ENCODE measurements at places on chromosomes 6 and 20. TPM values are rescaled to one million over a fixed set of nuclear protein-coding genes. Genes with fewer than 3 reads are reported as not detected.

Gene EDEM2
- 42.6 TPM for polyA plus RNA-seq

Gene HLA-DRB1
- 360 TPM for polyA plus RNA-seq

Gene TINAG
- polyA plus RNA-seq, result not detected

Gene SHLD1
- 6.4 TPM for polyA plus RNA-seq

Gene THEMIS
- 0.37 TPM for polyA plus RNA-seq

Gene SRMS
- not detected for polyA plus RNA-seq

DNA sequence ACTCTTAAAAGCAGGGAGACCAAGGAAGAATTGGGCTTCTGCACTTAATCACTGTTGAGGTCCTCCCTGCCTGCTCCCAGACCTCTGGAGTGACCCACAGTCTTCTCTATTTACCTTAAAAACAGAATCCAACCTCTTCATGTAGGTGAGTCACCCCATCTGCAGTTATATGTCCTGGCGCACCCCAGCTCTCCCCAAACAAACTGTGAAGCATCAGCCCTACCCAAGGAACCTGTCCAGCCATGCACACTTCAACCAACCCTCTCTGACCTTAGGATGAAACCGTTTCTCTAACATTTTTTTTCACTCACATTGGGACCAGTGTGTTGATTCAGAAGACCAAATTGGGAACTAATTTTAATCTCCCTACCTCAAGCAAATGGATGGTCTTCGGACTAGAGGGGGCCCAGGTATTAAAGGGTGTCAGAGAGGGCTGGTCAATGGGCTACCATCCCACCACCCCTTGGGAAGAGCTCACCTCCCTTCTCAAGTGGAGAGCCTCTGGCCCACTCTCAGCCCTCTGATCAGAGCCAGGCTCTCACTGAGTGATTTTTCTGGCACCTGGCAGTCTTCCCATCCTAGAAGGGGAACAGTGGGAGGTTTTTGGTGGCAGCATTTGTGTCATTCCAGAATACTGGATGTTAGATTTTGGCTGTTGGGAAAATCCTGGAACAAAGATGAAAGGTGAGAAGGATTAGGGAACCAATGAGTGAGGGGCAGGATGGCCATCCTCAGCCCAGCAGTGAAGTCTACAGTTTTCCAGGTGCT lies 203.6 kb downstream of the LRFN2 start:
- no peaks in the 10 kb centered on the region for H3K27me3 ChIP-seq
- no peak overlapping the region for H3K27ac ChIP-seq
- no peak overlapping the region for H3K4me3 ChIP-seq
- no peak for DNase-seq
- H3K4me1 ChIP-seq, result no peaks in the 10 kb centered on the region
- H3K36me3 ChIP-seq, result no peaks in the 10 kb centered on the region

- no peak overlapping the region for H3K27ac ChIP-seq
- H3K36me3 ChIP-seq, result peaks cover 10% of the 10 kb centered on the region
- H3K4me1 ChIP-seq, result peaks cover 16% of the 10 kb centered on the region
- no peaks in the 10 kb centered on the region for H3K27me3 ChIP-seq
Observed at GRCh38 chr6:157139054-157139708, 184.1 kb downstream of the TMEM242 start.

DNA sequence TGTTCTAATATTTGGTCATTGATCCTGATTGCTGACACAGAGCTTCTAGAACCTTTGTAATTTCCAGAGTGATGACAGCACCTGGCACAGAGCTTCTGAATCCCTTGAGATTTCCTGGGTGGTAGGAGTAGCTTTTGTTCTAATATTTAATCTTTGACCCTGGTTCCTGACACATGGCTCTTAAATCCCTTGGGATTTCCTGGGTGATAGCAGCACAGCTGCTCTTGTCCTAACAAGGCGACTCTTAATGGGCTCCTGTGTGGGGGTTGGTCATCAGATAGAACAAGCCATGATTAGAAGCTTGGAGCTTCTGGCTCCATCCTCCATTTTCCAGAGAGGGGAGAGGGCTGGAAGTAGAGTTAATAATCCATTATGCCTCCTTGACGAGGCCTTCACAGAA lies 18.4 kb downstream of the GMPR start:
- H3K4me3 ChIP-seq, result no peak overlapping the region
- DNase-seq, result no peak
- no peaks in the 10 kb centered on the region for H3K27me3 ChIP-seq
- no peak overlapping the region for H3K27ac ChIP-seq

DNA sequence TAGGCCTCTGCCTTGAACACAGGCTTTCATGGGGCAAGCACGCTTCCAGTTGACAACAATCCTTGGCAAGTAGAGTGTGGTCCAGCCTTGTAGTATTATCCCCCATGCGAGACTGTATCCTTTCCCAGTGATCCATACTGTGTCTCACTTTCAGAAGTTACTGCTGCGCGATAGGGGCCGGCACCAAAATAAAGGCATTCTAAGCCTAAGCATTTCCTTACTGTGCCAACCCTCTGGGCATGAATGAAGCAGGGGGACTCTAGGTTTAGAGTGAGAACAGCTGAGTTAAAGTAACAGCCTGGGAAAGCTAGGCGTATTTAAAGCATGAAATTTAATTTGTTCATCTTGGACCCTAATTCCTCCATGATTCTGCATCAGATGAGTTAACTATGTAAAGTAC lies 39.4 kb downstream of the CD164 start:
- H3K27ac ChIP-seq, result no peak overlapping the region
- H3K4me1 ChIP-seq, result no peaks in the 10 kb centered on the region
- DNase-seq, result no peak

DNA sequence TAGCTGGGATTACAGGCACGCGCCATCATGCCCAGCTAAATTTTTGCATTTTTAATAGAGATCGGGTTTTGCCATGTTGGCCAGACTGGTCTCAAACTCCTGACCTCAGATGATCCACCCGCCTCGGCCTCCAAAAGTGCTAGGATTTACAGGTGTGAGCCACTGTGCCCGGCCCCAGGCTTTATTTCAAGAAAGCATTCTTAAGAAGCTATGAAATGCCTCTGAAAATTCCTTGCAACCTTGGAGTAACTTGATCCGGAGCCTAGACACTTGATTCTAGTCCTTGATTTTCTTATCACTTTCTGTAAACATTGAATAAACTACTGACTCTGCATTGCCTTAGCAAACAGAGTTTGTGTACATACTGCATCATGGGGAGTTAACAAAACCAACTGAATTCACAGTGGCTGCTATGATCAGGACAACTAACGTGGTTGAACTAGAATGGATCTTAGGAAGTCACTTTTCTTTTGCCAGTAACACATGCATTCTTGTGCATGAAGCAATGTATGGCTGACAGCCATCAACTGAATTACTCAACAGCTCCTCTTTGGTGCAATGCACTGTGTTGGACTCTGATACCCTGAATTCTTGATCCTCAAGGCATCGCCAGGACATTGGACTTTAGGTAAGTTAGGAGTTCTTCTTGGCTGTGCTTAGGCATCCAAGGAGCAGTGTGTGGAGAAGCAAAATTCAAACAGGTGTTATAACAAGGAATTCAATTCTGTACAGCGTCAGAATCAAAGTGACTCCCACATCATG lies 102.8 kb upstream of the TMEM170B start:
- H3K4me1 ChIP-seq, result peaks cover 3% of the 10 kb centered on the region
- H3K4me3 ChIP-seq, result no peak overlapping the region
- no peaks in the 10 kb centered on the region for H3K36me3 ChIP-seq
- H3K27ac ChIP-seq, result peak overlapping the region; percentile 76
- peak; percentile 90 for DNase-seq

DNA sequence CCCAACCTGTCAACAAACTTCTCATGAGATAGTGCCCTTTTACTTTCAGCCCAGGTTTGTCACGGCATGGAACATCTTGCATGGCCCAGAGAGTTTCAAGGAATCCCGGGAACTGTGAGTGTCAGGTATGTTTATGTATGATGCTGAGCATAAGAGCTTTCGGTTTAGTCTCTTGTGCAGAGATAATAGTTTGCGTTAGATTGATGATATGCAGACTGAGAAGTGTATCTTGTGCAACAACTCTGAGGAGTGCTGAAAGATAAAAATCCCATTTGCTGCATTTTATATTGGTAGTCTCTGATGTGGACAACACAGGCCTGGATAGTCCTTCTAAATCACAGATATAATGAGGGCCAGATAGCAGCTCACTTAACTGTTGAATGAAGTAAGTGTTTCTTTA lies 99.0 kb downstream of the TBX18 start:
- no peak overlapping the region for H3K4me3 ChIP-seq
- H3K27ac ChIP-seq, result no peak overlapping the region
- no peaks in the 10 kb centered on the region for H3K4me1 ChIP-seq
- H3K27me3 ChIP-seq, result no peaks in the 10 kb centered on the region
- no peaks in the 10 kb centered on the region for H3K36me3 ChIP-seq

- H3K4me3 ChIP-seq, result no peak overlapping the region
- no peaks in the 10 kb centered on the region for H3K36me3 ChIP-seq
- DNase-seq, result peak; percentile 81
- H3K4me1 ChIP-seq, result peaks cover 10% of the 10 kb centered on the region
- no peak overlapping the region for H3K27ac ChIP-seq
- H3K27me3 ChIP-seq, result peaks cover 5% of the 10 kb centered on the region
Observed at GRCh38 chr6:133551847-133552341, 310.7 kb downstream of the EYA4 start.

DNA sequence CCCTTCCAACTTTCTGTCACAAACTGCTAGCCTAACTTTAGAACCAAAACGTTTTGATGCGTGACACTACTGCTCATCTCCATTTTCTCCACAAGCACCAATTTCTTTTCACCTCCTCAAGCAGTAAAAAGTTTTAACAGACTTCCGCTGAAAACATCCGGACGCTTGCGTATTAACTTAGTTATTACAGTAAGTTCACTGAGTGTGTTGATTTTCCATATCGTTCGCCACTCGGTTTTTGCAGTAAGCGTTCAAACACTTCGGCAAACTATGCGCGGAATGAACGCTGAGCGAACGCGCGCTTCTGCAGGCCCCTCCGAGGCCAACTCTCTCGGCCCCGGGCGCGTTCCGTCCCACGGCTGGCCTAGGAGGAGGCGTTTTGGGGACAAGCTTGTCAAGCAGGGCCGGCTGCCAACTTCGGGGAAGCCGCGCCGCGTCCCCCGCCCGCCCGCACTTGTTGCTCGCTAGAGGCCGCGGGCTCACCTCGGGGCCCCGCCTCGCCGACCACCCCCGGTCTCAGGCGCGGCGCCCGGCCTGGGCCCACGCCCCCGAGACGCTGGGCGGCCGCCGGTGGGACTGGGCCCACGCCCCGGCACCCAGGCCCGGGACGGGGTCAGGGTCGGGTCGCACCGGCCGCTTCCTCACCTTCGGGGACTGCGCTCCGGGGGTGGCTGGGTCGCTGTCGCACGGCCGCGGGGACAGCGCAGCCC lies 945 bp downstream of the PHF10 start:
- no peaks in the 10 kb centered on the region for H3K27me3 ChIP-seq
- peak overlapping the region; percentile 100 for H3K27ac ChIP-seq
- H3K4me3 ChIP-seq, result peak overlapping the region; percentile 86
- peak; percentile 86 for DNase-seq

DNA sequence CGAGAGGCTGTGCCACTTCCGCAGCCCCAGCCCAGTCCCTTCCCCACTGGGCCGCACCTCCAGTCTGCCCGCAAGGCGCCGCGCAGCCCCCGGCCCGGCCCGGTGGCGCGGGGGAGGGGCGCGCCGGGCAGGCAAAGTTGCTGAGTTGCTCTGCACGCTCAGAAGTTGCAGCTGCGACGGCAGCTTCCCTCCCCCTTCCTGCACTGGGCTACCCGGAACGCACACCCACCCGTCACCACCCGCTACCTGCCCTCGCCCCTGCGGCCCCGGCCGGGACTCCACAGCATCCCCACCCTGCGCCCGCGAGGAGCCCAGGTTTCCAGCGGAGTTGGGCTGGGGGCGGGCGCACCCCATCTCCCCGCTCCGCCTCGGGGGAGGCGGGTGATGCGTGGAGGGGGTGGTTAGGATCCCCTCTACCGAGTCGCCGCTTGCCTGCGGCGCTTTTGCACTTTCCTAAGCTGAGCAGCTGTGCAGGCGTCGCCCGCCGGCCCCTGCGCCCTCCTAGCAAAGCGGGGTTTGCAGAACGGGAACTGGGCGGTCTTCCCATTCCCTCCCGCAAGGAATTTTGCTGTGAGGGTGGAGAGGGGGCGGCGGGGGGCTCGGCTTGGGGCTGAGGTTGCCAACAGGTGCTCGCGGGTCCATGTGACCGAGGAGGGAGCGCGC lies 55.9 kb upstream of the RREB1 start:
- peaks cover 5% of the 10 kb centered on the region for H3K4me1 ChIP-seq
- no peaks in the 10 kb centered on the region for H3K36me3 ChIP-seq
- H3K27ac ChIP-seq, result peak overlapping the region; percentile 65
- H3K4me3 ChIP-seq, result peak overlapping the region; percentile 56
- peak; percentile 73 for DNase-seq
- H3K27me3 ChIP-seq, result no peaks in the 10 kb centered on the region
